ENCODE measurements at places on chromosomes 1 and 21. TPM values are rescaled to one million over a fixed set of nuclear protein-coding genes. Genes with fewer than 3 reads are reported as not detected.

DNA sequence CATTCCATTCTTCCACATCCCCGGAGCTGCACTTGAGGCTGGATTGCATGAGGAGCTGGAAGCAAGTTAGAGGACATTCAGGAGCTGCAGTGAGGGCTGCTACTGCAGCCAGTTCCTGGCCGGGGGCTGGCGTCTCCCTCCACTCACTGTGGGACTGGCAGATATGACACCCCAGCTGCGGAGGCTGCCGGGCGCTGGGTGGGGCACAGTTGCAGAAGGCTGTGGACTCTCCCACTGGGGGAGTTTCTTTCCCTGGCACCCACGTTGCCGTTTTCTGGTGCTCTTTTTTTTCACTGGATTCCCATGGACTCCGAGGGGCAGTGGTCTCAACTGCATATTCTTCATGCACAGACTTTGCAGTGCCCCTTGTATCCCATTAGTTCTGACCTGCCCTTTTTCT is 351.1 kb upstream of the AJAP1 start:
- no peak overlapping the region for H3K4me3 ChIP-seq
- no peaks in the 10 kb centered on the region for H3K27me3 ChIP-seq
- DNase-seq = peak; percentile 22
- no peak overlapping the region for H3K27ac ChIP-seq
- no peaks in the 10 kb centered on the region for H3K4me1 ChIP-seq
- no peaks in the 10 kb centered on the region for H3K36me3 ChIP-seq

DNA sequence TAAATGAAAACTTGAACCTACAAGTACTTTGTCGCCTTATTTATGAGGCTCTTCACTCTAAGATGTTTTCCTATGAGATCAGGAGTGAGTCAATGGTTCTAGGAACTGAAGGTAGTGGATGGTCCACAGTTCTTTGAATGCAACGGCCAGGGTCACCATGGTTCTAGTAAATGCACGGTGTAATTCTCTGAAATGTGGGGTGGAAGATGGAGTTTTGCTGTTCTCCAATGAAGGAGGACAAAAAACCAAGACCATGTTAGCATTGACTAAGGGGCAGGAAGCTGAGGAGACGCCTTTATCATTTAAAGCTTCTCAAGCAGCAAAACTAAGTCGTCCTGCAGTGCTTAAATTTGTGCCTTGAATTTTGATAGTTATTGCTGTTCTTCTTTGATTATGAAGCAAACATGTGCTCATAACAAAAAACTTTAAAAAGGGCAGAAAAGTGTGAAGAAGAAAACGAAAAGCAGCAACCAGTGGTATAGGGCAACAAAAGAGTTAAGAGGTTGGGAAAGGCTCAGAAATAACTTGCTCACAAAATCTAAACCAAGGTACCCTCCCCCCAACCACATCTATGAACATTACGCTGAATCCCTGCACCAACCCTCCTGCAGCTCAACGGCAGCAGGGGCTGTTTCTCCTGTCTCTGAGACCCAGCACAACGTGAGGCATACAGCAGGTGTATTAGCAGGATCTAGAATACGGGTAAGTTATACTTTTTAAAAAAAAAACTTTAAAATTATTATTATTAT is 85.0 kb downstream of the MRPL37 start:
- DNase-seq = no peak
- no peaks in the 10 kb centered on the region for H3K27me3 ChIP-seq

GRCh38 chr1:4977701-4978100 is 323.3 kb downstream of the AJAP1 start:
- no peak overlapping the region for H3K27ac ChIP-seq
- no peaks in the 10 kb centered on the region for H3K27me3 ChIP-seq
- DNase-seq = peak; percentile 72
- no peaks in the 10 kb centered on the region for H3K36me3 ChIP-seq
- H3K4me1 ChIP-seq = no peaks in the 10 kb centered on the region

GRCh38 chr1:5493275-5493674 is 498.9 kb downstream of the NPHP4 start:
- H3K4me1 ChIP-seq = no peaks in the 10 kb centered on the region
- no peaks in the 10 kb centered on the region for H3K36me3 ChIP-seq
- no peak overlapping the region for H3K4me3 ChIP-seq
- DNase-seq = no peak
- no peak overlapping the region for H3K27ac ChIP-seq

GRCh38 chr1:111366256-111366655 is 61.3 kb downstream of the OVGP1 start:
- DNase-seq = no peak
- H3K27ac ChIP-seq = no peak overlapping the region
- H3K27me3 ChIP-seq = no peaks in the 10 kb centered on the region
- H3K36me3 ChIP-seq = no peaks in the 10 kb centered on the region
- H3K4me1 ChIP-seq = no peaks in the 10 kb centered on the region

GRCh38 chr1:228420968-228421826 is 4.5 kb upstream of the TRIM17 start:
- no peak overlapping the region for H3K4me3 ChIP-seq
- H3K36me3 ChIP-seq = no peaks in the 10 kb centered on the region

Gene MLLT11
- total RNA-seq = 3.7 TPM

DNA sequence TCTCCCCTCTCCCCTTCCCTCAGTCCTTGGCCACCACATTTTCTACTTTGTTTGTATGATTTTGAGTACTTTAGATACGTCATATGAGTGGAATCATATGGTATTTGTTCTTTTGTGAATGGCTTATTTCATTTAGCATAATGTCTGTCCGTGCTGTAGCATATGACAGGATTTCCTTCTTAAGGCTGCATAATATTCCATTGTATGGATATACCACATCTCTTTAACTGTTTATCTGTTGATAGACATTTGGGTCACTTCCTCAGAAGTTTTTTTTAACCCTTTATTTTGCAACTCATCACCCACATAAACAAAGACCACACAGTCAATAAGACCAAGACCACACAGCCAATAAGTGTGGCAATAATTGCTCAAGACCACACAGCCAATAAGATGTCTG is 24.9 kb downstream of the FAM163A start:
- no peak overlapping the region for H3K27ac ChIP-seq
- no peaks in the 10 kb centered on the region for H3K27me3 ChIP-seq
- DNase-seq = no peak
- no peak overlapping the region for H3K4me3 ChIP-seq

Gene MATN1
- 0.49 TPM for total RNA-seq

Gene NTNG1
- 6.6 TPM for total RNA-seq

DNA sequence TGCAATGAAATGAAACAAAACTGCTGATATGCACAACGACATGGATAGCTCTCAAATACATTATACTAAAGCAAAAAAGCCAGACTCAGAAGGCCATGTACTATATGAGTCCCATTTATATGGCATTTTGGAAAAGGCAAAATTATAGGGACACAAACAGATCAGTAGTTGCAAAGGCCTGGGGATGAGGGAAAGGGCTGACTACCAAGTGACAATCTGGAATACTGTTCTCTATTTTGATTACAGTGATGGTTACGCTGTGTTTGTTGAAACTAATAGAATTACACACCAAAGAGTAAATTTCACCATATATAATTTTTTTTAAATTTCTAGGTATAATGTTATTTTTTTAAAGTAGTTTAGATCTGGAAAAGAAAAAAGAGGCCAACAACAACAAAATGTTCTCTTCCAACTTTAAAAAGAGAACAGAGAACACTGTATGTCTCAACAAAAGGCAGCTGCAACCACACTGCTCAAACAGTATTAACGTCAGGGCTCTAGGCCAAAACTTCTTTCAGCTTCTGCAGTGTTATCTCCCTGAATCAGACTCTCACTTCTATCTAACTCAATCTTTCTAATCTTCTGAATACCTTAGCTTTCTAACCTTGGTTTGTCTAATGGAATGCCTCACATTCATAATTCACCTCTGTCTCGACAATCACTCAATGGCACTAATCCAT is 75.8 kb downstream of the FOXJ3 start:
- H3K36me3 ChIP-seq = no peaks in the 10 kb centered on the region
- no peak for DNase-seq
- H3K27me3 ChIP-seq = no peaks in the 10 kb centered on the region
- H3K4me3 ChIP-seq = no peak overlapping the region
- peak overlapping the region; percentile 44 for H3K27ac ChIP-seq

Gene ZSWIM5
- total RNA-seq = 2.7 TPM

Gene YOD1
- 25.3 TPM for total RNA-seq

DNA sequence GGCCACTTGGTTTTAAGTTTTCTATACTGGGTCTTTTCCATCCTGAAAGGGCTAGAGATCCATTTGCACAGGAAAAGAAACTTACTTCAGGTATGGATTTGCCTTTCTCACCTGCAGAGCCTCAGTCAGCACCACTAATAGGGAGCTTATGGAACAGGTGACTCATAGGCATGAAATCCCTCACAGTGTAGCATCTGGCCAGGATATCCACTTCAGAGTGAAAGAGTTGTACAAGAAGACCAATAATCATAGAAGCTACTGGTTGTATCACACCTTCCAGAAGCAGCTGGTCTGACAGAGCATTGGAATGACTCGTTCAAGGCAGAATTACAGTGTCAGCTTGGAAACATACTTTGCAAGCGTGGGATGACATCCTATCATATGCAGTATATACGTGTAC is 26.3 kb upstream of the SYT14 start:
- H3K27ac ChIP-seq = no peak overlapping the region
- H3K36me3 ChIP-seq = no peaks in the 10 kb centered on the region
- DNase-seq = no peak
- H3K27me3 ChIP-seq = no peaks in the 10 kb centered on the region
- no peaks in the 10 kb centered on the region for H3K4me1 ChIP-seq

Data from vagina (tissue), 2 donors.